ENCODE measurements at places on chromosomes 4 and X.
A peak's percentile ranks its signal among the peaks of the same experiment; 100 is the strongest.

DNA sequence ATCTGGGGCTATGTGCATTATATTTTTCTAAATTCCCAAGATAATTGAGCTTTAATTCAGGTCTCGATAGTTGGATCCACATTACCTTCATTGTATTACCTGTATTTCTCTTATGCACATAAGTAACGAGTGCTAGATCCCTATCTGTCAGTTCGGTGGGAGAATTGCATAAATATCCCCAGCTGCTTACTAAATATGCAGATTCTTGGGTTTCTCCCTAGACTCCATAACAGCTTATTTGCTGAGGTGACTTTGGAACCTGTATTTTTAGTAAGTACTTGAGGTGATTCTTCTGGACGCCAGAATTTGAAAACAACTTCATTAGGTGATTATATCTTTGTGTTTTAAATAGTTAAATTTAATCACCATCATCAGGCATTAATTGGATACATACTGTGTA, 15.0 kb downstream of the UGT8 start:
- DNase-seq: no peak

DNA sequence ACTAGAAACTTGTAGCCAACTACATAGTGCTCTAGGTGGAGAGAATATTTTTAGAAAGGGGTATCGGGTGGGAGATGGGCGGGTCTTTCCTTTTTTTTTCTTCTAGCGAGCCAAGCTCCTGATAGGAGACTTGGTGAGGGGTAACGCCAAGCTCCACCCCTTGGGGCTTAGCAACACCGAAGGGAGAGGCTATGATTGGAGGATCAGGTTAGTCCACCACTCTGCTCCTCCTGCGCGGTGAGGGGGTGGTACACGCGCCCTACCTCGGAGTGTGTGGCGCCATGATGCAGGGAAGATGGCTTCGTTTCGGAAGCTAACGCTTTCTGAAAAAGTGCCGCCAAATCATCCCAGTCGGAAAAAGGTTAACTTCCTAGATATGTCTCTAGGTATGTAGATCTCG, at the start of gene LUZP4:
LUZP4 (plus strand) TSS at position 251 of the 400 bp plus-strand sequence; CDS start at position 296, 45 bp downstream.
- no peak for DNase-seq

- no peak for DNase-seq
These were observed 135.1 kb downstream of the PLS3 start for GRCh38 chrX:115696039-115696438.

DNA sequence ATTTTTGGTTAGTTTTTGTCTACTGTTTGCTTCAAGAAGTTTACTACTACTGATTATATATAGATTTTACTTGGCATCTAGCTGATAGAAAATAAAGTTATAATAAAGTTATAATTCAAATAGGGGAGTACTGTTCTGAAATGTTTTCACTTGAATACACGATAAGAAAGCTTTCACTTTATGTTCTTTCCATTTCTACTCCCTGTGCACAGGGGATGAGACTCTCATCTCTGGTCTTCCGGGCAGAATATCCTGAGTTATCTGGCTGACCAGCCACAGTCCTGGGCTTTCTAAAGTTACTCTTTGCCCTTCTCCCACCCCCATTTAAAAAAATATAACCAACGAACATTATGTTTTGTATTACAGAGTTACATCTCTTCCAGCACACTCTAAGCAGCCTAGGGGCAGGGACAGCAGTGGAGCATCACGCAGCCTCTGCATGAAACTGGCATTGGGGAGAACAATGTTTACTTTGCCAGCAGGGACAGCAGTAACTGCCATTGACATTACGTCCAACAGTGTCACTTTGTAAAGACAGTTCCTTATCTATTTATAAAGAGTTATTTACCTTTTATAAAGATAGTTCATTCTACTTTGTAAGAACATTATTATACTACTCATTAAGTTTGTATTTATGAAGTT, 64.3 kb downstream of the METTL14 start:
- no peak for DNase-seq

GRCh38 chr4:2321279-2322196, 59.6 kb upstream of the MXD4 start:
- DNase-seq: no peak

DNA sequence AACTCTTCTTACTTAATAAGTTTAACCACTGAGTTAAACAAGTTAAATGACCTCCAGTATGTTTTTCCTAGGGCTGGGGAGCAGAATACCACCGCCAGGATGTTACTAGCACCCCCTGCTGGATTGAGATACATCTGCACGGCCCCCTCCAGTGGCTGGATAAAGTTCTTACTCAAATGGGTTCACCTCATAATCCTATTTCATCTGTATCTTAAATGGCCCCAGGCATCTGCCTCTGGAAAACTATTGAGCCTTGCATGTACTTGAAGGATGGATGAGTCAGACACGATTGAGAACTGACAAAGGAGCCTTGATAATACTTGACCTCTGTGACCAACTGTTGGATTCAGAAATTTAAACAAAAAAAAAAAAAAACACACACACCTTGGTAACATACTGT, 61.5 kb upstream of the MMAA start:
- DNase-seq: peak; percentile 33

DNA sequence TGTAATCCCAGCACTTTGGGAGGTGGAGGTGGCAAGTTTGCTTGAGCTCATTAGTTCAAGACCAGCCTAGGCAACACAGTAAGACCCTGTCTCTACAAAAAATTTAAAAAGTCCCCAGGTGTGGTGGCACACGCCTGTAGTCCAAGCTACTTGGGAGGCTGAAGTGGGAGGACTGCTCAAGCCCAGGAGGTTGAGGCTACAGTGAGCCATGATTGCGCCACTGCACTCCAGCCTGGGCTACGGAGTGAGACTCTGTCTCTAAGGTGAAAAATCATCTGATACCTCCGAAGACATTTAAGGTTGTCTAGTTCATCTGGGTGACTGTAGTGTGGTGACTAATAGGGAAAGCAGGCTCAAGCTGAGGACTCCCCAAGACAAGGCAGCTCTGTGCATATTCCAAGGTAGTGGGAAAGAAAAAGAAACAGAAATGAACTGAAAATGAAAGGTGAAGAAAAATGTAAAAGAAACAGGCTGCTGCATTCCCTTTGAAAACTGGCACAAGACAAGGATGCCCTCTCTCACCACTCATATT, 23.3 kb downstream of the FRYL start:
- no peak for DNase-seq

GRCh38 chr4:6621556-6621927, 18.9 kb upstream of the MRFAP1 start:
- DNase-seq: no peak

DNA sequence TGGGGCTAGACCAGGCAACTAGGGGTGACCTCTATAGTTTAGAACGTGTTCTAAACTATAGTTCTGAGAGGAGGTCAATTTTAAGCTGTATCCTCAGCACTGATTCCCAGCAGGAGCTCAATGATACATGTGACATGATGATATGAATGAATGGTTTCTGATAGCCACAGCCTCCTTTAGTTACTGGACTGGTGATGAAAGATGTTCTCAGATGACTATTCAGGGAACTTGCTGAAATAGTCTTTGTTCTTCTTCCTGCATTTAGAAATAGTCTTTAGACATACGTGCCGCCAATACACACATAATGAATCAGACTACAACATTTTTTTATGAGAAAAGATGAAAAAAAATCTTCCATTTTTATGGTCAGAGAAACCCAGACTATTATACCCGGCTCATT, 116.3 kb upstream of the TMEM150C start:
- no peak for DNase-seq

DNA sequence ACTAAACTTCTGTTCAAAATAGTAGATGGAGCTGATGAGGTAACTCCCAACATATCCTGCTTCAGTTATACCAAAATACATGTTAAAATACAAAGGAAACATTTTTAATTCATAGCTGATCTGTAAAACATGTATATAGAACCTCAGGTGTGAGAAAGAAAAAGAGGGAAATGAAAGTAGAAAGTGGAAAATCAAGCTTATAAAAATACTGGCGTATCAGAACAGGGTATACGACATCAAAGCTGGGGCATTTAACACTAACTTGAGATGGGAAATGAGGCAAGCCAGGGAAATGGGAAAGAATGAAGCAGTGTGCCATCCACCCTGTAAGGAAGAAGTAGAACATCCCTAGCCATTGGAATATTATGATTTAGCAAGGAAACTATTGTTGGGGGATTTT, 767.5 kb downstream of the DMD start:
- DNase-seq: no peak

GRCh38 chrX:107716118-107716684, 59.4 kb downstream of the TSC22D3 start:
- DNase-seq: no peak

GRCh38 chr4:88735564-88735963, 37.9 kb upstream of the NAP1L5 start:
- no peak for DNase-seq

- DNase-seq: no peak
These were observed 1.3 kb downstream of the SLC6A8 start for GRCh38 chrX:153688911-153689590.

- DNase-seq: no peak
These were observed 38.5 kb upstream of the MED14 start for GRCh38 chrX:40773809-40774208.

DNA sequence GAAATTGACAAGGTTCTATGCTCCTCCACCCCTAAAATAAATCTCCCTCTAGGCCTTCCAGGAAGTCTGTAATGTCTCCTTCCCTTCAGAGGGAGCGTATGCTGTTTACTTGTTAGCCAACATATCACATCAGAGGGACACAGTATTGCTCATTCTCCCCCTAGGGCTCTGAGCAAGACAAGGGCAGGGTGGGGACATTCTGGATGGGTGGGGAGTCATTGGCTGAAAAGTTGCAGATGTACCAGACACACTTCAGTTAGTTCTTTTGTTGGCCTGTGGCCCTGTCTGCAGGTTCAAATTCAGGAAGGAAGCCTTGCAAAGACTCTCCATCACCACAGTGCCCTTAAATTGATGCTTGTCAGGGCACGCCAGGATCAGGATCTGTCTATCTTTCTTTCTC, 106.3 kb upstream of the TEX13D start:
- DNase-seq: no peak

DNA sequence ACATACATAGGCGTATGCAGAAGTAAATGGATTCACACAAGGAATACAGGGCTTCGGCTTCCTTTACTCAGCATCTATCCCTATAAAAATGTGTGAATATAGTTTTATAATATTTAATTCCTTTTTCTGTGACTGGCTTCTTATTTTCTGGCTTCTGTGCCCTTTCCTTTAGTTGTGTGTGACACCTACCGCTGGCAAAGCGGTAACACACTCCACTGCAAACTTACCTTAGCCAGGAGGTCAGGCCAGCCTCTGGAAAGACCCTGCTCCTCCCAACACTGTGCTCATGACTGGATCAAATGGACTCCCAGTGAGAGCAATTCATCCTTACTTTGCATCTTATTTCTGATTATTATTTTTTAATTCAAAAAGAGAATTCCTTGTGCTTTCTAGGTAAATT, 244.2 kb downstream of the ANK2 start:
- DNase-seq: no peak

- DNase-seq: no peak
These were observed 16.0 kb downstream of the AMELX start for GRCh38 chrX:11309220-11309619.

DNA sequence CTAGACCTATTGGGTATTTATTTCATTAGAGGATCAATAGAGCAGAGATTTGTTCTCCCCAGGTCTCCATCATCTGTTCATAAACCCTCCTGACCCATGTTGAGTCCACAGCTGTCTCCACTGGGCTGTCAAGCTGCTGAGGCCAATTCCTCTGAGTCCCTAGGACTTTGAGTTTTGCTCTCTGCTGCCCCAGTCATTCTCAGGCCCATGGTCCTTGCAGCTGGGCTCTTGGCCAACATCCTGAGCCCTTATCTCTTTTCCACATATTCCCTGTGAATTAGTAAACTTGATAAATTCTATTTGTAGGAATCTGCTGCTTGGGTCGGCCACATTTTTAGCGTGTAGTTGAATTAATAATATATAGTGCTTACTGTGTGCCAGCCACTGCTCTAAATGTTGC, 41.9 kb downstream of the FHL1 start:
- no peak for DNase-seq

- DNase-seq: no peak
These were observed 34.4 kb downstream of the NFKB1 start for GRCh38 chr4:102535398-102536082.

DNA sequence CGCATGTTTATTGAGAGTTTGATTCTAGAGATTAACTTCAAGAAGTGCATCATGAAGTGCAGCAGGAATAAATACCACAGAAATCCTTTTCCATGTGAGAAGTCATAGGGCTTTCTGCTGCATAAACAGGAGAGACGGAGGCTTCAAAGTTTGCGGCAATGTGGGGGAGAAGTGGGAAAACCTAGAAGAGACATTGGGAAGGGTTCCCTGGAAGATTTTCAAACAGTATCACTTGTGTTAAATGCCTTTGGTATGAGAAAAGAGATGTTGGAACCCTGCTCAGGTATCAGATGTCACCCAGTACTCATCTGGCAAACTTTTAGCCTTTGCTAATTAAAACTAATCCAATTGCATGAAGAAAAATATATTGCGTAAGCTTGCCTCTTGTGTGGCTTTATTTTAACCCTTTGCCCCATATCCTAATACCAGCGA, 15.4 kb downstream of the NHS start:
- DNase-seq: no peak

DNA sequence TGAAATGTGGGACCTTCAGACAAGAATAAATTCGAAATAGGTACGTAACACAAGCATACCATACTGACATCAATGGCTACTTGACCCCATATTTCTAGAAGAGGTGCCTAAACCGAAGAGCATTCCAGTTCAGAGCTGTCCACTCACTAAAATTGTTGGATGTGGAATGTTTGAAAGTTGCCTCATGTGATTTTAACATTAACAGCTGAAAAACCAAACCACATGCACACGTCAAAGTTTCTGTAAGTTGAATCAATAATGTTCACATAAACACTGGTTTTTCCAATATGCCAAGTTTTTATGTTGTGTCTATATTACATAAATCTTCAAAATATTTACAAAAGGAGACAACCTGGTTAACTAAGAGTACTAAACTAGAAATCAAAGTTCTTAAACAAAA, 3.5 kb downstream of the UBE2D3 start:
- DNase-seq: no peak

- no peak for DNase-seq
These were observed 45.5 kb downstream of the SGMS2 start for GRCh38 chr4:107870236-107870635.

- DNase-seq: no peak
These were observed 98.2 kb downstream of the MAPK10 start for GRCh38 chr4:86261636-86262035.
